Psoas muscle (tissue), 8 donors: ENCODE measurements at places on chromosomes 1 and 21.

GRCh38 chr1:65319754-65320153 lies 10.4 kb downstream of the DNAJC6 start:
- no peak overlapping the region for H3K27ac ChIP-seq
- H3K36me3 ChIP-seq: no peaks in the 10 kb centered on the region
- no peaks in the 10 kb centered on the region for H3K27me3 ChIP-seq
- no peaks in the 10 kb centered on the region for H3K4me1 ChIP-seq

- H3K27me3 ChIP-seq: no peaks in the 10 kb centered on the region
- peaks cover 76% of the 10 kb centered on the region for H3K4me1 ChIP-seq
- no peak overlapping the region for H3K4me3 ChIP-seq
- no peaks in the 10 kb centered on the region for H3K36me3 ChIP-seq
- peak overlapping the region; percentile 83 for H3K27ac ChIP-seq
Observed at GRCh38 chr1:145805057-145805456, 18.8 kb downstream of the RNF115 start.

- no peaks in the 10 kb centered on the region for H3K36me3 ChIP-seq
- no peak overlapping the region for H3K4me3 ChIP-seq
- H3K27me3 ChIP-seq: no peaks in the 10 kb centered on the region
- no peaks in the 10 kb centered on the region for H3K4me1 ChIP-seq
- no peak overlapping the region for H3K27ac ChIP-seq
Observed at GRCh38 chr1:176849281-176849680, 315.2 kb downstream of the ASTN1 start.

DNA sequence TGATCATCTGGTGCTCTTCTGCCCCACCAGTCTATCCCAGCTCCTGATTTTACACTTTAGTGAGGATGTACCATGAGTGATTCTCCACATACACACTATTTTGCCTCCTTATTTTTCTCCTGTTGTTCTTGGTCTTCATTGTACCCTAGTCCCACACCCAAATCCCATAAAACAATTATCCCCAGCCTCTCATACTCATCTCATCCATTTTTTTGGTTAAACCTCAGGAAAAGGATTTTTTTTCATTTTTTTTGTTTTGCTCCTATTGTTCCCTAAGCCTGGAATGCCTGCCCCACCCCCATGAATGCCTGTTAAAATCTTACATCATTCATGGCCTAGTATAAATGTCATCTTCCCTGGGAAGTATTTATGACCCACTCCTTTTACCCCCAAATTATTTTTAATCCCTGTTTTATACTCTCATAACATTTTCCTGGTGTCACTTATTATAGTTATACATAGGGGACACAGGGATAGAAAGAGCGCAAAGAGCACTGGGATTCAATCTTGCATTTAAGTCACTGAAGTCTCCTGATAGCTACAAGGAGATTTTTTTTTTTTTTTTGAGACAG lies 4.9 kb upstream of the LINGO4 start:
- H3K27ac ChIP-seq: no peak overlapping the region
- no peak overlapping the region for H3K4me3 ChIP-seq
- DNase-seq: no peak

DNA sequence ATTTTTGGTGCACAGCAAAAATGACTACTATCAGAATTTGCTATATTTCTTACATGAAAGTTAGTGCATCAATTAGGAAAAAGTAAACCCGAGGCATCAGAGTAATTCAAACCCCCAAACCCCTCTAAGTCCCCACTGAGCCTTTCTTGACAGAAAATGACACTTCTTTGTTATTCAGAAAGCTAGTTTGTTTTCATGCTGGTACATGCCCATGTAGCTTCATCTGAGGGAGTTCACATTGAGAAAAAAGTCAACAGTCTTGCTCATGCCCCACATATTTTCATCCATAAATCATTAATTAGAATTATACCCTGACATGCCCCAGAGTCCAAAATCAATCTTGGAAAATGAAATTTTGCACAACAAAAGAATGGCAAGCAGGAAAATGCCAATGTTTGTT lies 39.9 kb upstream of the PDC start:
- H3K4me1 ChIP-seq: no peaks in the 10 kb centered on the region
- H3K27me3 ChIP-seq: no peaks in the 10 kb centered on the region
- H3K36me3 ChIP-seq: no peaks in the 10 kb centered on the region
- no peak for DNase-seq

DNA sequence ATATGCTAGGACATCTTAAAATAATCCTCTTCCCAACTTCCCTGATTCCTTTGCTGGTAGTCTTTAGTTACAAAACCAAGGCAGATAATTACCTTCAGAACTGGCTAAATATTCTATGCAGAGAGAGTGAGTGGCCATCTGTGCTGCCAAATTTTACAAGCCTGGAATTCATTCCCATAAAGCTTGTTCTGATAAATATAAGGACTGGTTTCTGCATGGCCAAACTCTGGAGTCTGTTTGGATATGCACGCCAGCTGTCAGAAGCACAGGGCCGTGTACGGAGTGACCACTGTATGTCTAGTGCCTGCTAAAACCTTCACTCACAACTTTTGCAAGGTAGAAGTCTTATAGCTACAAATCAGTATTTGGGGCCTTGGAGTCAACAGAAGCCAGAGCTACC lies 66.5 kb upstream of the RAVER2 start:
- peaks cover 34% of the 10 kb centered on the region for H3K36me3 ChIP-seq
- no peaks in the 10 kb centered on the region for H3K27me3 ChIP-seq
- no peak for DNase-seq
- H3K4me3 ChIP-seq: no peak overlapping the region
- no peak overlapping the region for H3K27ac ChIP-seq
- no peaks in the 10 kb centered on the region for H3K4me1 ChIP-seq

GRCh38 chr1:86388777-86389176 lies 7.3 kb downstream of the ODF2L start:
- no peak overlapping the region for H3K4me3 ChIP-seq
- no peaks in the 10 kb centered on the region for H3K27me3 ChIP-seq
- H3K27ac ChIP-seq: no peak overlapping the region
- DNase-seq: no peak
- no peaks in the 10 kb centered on the region for H3K4me1 ChIP-seq

DNA sequence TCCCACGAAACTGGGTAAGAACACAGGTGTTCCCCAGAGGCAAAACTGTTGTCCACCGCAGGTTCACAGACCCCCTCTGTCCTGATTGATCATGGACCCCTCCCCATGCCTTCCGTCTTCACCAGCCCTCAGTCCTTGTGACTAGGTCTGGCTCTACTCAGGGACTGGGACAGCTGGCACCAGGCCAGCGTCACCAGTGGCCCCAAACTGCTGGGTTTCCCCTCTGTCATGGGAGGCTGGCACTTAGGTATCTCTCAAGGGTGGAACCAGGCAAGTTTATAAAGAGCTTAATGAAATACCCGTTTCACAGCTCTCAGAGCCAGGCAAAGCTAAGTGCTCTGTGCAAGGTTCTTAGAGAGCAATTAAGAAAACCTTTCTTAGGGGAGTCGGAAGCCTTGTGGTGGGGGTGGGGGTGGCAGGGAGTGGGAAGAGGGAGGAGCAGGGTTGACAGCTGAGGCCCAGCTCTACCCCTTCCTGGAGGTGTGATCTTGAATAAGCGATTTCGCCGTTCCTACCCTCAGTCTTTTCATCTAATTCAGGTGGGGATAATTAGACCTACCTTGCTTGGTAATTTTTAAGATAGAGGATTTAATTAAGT lies 35.0 kb upstream of the IFNLR1 start:
- H3K4me3 ChIP-seq: no peak overlapping the region
- no peak overlapping the region for H3K27ac ChIP-seq
- peaks cover 6% of the 10 kb centered on the region for H3K27me3 ChIP-seq

DNA sequence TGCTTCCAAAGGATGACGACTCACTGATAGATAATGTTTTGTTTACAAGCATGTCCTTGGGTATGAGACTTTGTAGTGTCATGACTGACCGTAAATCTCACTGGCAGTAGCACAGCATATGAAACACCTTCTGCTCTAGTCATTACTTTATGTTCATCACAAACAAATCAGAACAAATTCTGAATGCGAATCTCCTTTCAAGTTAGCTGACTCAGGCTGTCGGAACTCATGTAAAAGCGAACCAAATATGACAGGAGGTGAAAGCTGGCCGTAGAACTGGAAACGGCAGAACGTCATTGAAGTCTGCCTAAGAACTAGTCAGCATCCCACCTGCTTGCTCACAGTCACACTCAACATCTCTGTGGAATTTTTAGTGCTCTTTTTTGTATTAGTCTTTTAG lies 143.9 kb downstream of the RGS7 start:
- H3K4me1 ChIP-seq: no peaks in the 10 kb centered on the region
- H3K27ac ChIP-seq: no peak overlapping the region
- no peaks in the 10 kb centered on the region for H3K36me3 ChIP-seq
- no peak overlapping the region for H3K4me3 ChIP-seq
- H3K27me3 ChIP-seq: no peaks in the 10 kb centered on the region

- no peak overlapping the region for H3K4me3 ChIP-seq
- H3K27ac ChIP-seq: no peak overlapping the region
- H3K36me3 ChIP-seq: peaks cover 3% of the 10 kb centered on the region
- DNase-seq: no peak
Observed at GRCh38 chr1:235802573-235803346, 63.9 kb downstream of the LYST start.

DNA sequence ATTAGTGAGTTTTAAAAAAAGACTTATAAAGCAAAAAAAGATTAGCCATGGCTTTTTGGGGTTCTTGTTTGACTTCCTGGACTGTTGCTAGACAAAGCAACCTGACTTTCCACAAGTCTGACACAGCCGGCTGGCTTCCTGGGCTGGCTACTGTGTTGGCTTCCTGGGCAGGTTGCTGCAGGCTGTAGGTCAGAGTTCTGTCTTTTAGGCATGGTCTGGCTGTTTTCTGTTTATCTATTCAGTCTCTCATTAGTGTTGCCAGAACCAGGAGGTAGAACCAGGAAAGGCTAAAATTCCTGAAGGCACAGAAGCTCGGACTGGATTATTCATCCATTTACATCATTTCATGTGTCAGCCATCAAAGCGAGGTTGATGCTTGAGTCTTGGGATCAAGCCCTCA lies 88.6 kb upstream of the SLC35F3 start:
- no peak overlapping the region for H3K4me3 ChIP-seq
- no peaks in the 10 kb centered on the region for H3K4me1 ChIP-seq
- peaks cover 4% of the 10 kb centered on the region for H3K27me3 ChIP-seq
- H3K36me3 ChIP-seq: no peaks in the 10 kb centered on the region
- no peak for DNase-seq

GRCh38 chr1:117061986-117062415 lies 1.9 kb downstream of the TTF2 start:
- no peak overlapping the region for H3K4me3 ChIP-seq
- DNase-seq: no peak
- no peaks in the 10 kb centered on the region for H3K27me3 ChIP-seq
- no peaks in the 10 kb centered on the region for H3K36me3 ChIP-seq
- H3K4me1 ChIP-seq: peaks cover 4% of the 10 kb centered on the region

DNA sequence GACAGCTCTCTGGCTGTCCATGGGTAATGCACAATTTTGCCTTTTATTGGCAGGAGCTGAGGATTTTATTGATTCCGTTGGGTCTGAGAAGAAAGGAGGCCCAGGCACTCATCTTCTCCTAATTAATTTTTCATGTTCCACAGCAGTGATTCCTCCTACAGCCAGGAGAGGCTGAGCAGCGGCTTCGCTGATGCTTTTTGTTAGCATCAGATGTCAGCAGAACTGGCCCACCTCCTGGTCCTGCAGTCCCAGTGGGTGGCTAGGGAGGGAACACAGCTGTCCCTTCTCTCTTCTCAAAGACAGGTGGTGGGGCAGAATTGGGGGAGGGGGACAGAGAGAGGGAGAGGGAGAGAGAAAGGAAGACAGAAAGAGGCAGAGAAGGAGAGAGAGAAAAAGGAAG lies 5.7 kb downstream of the MT1HL1 start:
- H3K27me3 ChIP-seq: no peaks in the 10 kb centered on the region
- H3K4me1 ChIP-seq: no peaks in the 10 kb centered on the region
- H3K36me3 ChIP-seq: no peaks in the 10 kb centered on the region
- no peak overlapping the region for H3K4me3 ChIP-seq
- H3K27ac ChIP-seq: no peak overlapping the region

DNA sequence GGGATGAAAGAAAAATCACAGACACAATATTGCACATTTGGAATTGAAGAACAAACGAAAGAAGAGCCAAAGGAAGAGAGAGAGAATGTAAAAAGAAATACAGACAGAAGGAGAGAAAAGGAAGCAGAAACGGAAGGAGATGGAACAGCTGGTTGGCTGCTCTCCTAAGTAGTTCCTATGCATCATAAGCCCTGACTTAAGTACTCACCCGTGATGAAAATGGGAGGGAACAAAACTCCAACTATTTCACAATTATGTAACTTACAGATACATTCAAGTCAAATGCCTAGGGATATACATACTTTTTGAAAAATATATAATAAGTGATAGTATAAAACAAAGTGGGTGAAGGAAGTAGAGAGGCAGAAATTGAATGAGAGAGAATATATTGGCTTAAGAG lies 88.5 kb downstream of the TTLL7 start:
- DNase-seq: no peak
- H3K36me3 ChIP-seq: peaks cover 19% of the 10 kb centered on the region
- H3K4me1 ChIP-seq: no peaks in the 10 kb centered on the region
- no peak overlapping the region for H3K4me3 ChIP-seq

DNA sequence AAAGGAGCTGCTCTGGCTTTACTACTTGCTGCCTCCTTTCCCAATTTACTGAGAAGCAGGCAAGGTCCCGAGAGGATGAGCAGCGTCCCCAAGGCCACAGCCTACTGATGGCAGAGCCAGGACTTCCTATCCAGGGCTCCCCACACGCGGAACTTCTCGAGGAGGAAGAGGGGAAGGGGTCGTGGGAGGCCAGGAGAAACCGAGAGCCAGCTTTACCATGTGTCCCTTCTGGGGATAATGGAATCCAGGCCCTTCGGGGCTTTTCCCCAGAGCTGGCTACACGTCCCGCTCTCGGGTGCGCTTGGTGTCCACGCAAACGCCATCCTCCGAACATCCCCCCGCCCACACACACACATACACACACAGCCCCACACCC lies 4.3 kb upstream of the CCN1 start:
- peak overlapping the region; percentile 76 for H3K4me3 ChIP-seq
- no peaks in the 10 kb centered on the region for H3K27me3 ChIP-seq
- H3K4me1 ChIP-seq: peaks cover 7% of the 10 kb centered on the region
- DNase-seq: no peak

DNA sequence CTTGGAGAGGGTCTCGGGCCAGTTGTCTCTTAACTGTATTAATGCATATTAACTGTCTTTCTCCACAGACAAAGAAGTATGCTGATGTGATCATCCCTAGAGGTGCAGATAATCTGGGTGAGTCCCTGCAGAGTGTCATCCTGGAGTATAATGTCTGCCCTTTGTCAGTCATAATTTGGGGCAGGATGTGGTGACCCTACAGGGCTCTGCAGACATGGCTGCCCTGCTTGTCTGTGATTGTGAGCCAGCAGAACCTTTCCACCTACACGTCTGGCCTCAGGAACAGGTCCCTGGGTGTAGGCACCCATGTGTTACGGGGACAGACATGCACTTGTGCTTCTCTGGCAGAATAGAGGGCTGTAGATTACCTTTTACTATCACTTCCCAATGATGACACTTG lies 78.4 kb downstream of the UCK2 start:
- no peaks in the 10 kb centered on the region for H3K27me3 ChIP-seq
- H3K27ac ChIP-seq: no peak overlapping the region
- peaks cover 4% of the 10 kb centered on the region for H3K4me1 ChIP-seq
- no peak for DNase-seq
- no peak overlapping the region for H3K4me3 ChIP-seq

GRCh38 chr1:46673749-46674182 lies 2.1 kb downstream of the TEX38 start:
- no peak overlapping the region for H3K27ac ChIP-seq
- H3K36me3 ChIP-seq: peaks cover 49% of the 10 kb centered on the region
- H3K4me3 ChIP-seq: no peak overlapping the region
- no peaks in the 10 kb centered on the region for H3K27me3 ChIP-seq
- no peak for DNase-seq
- no peaks in the 10 kb centered on the region for H3K4me1 ChIP-seq
